Vagina (tissue), 2 donors: ENCODE measurements at places on chromosomes 13 and 19.

GRCh38 chr19:16146112-16146511 is 2.6 kb downstream of the HSH2D start:
- DNase-seq: no peak

DNA sequence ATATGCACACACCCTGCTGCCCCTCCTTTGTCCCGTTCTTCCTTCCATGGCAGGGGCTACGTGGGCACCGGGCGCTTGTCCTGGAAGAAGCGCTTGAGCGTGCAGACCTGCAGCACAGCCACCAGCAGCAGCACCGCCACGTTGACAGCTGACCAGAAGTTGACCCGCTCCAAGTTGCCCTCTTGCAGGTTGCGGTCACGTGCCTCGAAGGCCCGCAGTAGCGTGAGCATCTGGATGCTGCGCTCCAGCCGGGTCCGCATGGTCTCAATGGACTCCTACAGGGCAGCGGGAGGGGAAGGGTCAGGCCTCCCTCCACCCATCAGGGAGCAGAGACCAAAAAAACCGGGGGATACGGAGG is 3.1 kb downstream of the TMED1 start:
- no peak for DNase-seq

DNA sequence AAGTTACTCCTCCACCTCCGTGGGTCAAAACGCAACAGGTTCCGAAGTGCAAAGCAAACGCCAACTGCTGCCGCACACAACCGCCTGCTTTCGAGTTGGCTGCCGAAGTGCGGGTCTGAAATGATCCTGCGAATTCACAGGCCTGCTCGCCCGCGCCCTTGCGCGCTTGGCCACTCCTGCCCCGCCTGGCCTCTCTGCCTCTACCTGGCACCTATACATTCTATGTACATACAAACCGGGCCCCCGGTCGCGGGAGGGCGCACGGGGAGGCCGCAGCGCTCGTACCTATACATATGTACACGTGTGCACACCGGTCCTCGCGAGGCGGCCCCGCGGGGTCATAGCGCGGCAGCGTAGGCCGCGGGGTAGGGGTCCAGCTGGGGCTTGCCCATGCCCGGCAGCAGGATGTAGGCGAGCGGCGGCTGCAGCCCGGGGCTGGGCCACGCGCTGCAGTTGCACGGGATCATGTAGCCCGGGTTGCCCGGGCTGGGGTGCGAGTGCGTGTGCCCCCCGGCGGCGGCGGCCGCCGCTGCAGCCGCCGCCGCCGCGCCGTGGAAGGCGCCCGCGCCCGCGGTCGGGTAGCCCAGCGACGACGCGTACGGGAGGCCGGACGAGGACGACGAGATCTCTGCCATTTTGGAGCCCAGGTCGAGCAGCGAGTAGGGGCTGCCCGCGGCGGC is 1.3 kb downstream of the SOX21 start:
- DNase-seq: no peak

DNA sequence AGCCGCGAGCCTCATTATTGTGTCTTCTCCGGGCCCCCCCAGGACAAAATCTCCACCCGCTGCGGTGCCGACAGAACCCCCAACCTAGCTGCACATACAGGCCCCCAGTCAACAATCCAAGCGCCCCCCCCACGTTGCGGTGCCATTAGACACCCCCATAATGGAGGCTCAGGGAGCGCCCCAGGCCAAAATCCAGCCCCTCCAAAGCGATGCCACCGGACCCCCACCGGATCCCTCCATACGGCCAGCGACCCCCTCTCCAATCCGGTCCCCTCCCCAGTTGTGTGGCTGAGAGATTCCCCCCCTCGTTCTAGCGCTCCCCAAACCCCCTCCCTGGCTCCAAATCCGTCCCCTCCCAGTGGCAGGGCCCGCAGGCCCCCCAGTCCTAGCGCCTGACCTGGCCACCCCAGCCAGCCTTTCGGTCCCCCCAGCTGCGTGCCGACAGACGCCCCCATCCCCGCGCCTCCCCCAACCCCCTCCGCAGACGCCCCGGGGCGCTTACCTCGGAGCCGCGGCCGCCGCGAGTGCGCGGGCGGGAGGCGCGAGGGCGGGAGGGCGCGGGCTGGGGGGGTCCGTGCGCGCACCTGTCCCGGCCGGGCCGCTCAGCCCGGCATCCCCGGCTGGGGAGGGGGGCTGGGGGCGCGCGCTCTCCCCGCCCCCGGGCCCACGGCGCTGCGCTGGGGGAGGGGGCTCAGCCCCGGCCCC is 21.6 kb upstream of the SEMA6B start:
- DNase-seq: no peak

DNA sequence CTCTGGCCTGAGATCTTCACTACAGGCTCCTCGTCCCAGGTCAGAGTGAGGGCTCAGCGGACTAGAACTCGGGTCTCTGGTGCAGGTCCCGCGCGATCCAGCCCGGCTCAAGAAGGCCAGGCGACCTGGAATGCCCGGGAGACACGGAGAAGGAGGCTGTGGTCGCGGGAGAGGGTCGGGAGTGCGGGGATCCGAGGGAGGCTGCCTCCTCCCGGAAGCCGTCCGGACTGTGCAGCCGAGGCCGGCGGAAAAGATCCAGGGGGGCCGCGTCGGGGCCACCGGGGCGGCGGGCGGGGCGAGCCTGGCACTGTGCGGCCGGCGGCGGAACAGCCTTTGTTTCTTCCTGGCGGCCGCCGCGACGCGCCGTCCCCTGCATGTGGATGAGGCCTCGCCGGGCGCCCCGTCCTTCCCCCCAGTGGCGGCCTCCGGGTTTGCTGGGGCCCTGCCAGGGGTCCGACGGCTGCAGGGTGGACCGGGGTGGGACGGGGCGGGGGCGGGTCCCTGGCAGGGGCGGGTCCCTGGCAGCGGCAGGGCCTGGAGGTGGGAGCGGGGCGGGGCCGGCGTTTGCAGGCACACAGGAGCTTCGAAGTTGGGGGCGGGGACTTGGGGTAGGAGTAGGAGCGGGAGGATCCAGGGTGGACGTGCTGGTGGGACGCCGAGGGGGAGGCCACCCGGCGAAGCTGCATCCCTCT is 1.0 kb upstream of the SLC7A10 start:
- no peak for DNase-seq

- DNase-seq: no peak
Observed at GRCh38 chr19:40962460-40962961, 28.6 kb upstream of the CYP2B6 start.

DNA sequence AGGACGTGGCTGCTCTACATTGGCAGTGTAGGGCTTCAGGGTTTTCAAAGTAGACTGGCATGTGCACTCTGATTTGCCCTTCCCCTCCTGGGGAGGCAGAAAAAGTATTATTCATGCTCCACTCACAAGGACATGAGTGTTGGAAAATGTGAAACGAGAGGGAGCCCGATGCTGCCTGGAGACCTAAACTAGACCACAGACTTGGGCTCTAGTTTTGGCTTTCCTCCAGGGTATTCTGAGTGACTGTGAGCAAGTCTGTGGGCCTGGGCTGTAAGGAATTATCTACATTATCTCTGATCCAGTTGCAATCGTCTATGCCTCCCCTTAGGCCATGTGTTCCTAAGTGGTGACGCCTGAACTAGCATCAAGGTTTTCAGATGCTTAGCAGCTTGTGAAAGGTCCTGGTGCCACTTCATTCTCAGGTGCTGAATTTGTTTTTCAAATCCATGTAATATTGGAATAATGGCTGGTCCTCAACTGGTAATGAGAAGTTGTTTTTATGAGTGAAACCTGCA is 55.0 kb downstream of the MRPL57 start:
- DNase-seq: no peak

GRCh38 chr19:54804101-54804500 is 691 bp downstream of the KIR2DL4 start:
- peak; percentile 32 for DNase-seq

GRCh38 chr13:108948251-108948671 is 318.9 kb downstream of the MYO16 start:
- DNase-seq: no peak
